NCI-H1092 (cell line): ENCODE measurements at places on chromosomes 2 and 18.

DNA sequence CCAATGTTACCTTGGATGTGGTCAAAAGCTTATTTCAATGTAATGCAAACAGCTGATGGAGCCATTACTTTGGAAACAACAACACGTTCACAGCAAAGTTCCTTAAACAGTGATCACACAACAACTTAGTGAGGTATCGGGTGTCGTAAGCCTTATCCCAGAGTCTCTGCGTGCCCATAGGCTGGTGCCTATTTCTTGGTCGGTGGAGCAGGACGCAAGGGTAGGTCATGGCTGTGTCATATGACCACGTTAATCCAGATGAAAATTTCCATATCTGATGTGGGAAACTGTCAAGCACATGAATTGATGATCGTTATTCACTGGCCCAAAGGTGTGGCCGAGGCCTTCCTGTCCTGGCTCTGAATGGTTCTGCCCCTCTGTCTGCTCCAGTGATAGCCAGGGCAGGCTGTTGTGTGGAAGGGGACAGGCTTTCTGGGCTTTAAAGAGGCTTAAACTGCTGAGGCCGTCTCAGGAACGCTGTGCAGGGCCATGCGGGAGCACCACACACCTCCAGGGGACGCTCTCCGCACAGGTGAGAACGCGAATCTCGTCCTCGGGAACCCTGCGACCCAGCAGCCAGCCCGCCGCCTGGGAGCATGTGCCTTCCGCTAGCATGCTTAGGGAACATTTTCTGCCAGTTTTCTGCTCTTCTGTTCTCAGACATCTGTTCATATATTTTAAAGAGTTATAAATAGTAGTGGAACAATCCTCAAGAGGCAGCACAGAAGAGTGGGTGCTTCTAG is 90.6 kb downstream of the KCTD1 start:
- no peak for DNase-seq

- DNase-seq: no peak
Measured at GRCh38 chr2:217969588-217969987, 33.2 kb downstream of the TNS1 start.

- DNase-seq: no peak
Measured at GRCh38 chr18:79530821-79531220, 135.1 kb downstream of the NFATC1 start.

- no peak for DNase-seq
Measured at GRCh38 chr2:28546242-28546641, 50.4 kb downstream of the PLB1 start.

DNA sequence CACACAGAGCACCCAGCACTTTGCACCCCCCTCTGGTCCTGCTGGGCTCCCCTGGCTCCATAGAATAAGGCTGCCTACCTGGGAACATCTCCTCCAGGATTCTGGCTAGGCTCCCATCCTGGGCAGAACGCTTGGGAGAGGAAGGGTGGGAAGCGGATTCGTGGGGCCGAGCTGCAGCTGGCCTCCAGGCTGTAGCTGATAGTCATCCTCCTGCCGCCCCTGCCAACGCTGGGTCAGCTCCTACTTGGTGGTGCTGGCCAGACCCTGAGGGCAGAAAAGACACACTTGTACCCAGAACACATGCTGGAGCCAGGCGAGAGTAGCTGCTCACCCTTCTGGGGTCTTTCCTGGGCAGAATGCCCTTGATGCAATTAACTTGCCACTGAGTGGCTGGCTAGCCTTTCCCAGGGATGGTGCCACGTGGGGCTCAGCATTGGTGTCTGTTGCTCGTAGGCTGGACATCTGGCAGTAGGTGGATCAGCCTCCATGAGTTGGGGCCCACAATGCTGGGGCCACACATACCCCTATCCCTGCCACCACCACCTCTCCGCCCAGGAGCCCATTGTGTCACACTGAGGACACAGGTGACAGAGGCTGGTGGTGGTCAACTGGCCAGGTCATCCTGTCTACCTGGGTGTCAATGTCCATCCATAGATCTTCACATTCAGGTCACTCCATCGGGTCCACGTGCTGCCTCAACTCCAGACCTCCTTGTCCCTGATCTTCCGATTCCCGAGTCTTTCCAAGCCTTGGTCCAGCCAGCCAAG is 112.8 kb downstream of the NDUFA10 start:
- DNase-seq: no peak

DNA sequence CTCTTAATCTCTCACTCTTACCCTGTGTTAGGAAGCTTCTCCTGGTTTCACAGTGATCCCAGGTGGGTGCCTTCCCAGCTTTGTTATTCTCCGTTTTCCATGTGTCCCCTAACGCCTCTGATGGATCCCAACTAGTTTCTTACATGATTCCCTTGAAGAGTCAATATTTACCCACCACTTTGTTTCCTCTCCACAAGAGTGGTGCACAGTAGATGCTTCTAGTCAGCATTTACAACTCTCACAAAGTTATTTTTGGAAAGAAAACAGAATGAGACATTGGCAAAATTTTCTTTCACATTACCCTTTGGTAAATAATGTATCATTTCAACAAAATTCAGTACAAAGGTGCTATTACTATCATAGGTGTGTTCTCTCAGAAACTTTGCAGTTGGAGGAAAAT is 1611.1 kb upstream of the ZEB2 start:
- no peak for DNase-seq

GRCh38 chr2:226669249-226669648 is 130.4 kb downstream of the IRS1 start:
- DNase-seq: no peak

DNA sequence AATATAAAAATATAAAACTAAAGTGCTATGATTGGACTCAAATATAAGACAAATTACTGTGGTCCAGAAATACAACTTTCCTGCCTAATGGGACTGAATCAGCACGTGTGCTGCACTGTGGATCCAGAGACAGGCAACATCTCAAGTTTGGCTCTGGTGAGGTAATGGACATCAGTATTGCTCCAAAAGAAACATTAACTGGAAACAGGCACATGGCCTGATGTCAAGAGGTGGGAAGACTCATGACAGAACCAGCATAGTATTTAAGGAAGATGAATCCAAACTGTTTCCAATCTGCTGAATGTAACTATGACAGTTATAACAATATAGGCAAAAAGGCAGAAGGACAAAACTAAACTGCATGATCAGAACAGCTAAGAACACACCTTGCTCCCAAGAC is 354.6 kb downstream of the FSIP2 start:
- DNase-seq: no peak
